ENCODE measurements at places on chromosomes 5 and 9.
A peak's percentile ranks its signal among the peaks of the same experiment; 100 is the strongest.

GRCh38 chr9:116899337-116900006 lies 212.4 kb downstream of the TRIM32 start:
- no peak for DNase-seq

GRCh38 chr9:8484597-8485191 lies 685.1 kb upstream of the DMAC1 start:
- DNase-seq: no peak

DNA sequence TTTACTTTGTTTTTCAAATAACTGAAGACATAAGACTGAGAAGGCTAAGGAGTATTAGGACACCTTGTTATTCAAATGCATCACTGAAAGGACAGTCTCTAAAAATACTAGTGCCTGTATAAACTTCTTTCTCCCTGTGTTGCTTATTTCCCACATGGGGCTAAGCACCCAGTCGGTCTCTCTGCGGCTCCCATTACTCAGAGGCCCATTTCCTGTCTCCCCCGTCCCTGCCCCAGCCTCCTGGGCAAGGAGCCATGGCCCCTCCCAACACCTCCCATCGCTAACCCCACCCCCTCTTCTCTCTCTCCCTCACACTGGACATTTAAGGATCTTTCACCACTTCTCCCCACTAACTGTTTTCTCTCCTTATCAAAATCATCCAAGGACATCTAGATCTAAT lies 81.9 kb downstream of the EBF1 start:
- DNase-seq: no peak

DNA sequence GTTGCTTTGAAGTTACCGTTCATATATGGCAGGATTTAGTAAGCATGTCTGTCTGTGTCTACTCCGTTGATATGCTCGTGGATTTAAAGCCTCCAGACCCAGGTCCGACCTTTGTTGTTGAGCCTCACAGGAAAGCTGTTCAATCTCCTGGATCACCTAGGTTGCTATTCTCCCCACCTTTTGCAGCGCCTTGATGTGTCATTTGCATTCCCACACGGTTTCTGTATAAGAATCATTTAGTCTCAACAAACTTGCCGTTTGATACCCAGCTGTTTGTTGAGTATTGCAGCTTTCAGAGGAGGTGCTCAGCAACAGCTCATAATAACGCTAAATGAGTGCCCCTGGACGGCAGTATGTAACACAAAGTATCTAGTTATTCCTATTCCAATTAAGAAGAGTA lies 1.2 kb upstream of the ADGRV1 start:
- DNase-seq: no peak

GRCh38 chr5:109921735-109922380 lies 232.1 kb downstream of the MAN2A1 start:
- no peak for DNase-seq

- no peak for DNase-seq
Observed at GRCh38 chr9:123003466-123003865, 30.0 kb upstream of the GPR21 start.

DNA sequence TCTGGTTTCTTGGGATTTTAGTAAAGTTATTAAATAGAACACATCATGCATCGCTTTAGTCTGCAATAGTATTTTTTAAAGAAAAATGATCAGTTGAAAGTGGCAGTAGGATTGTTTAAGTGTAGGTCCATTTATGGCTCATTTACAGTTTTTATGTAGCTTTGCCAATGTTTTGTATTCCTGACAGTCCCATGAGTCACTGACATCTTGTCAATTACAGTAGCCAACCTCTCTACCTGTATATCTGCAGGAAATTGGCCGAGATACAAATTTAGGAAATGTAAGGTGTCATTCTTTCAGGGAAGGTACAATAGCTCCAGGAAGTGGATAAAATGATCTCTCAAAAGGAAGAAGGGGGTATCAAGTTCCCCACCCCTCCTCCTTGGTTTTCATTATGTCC lies 47.7 kb upstream of the MTAP start:
- no peak for DNase-seq

- DNase-seq: no peak
Observed at GRCh38 chr5:27854243-27854852, 816.0 kb upstream of the CDH9 start.

- no peak for DNase-seq
Observed at GRCh38 chr5:127942246-127943060, 141.1 kb upstream of the SLC12A2 start.

DNA sequence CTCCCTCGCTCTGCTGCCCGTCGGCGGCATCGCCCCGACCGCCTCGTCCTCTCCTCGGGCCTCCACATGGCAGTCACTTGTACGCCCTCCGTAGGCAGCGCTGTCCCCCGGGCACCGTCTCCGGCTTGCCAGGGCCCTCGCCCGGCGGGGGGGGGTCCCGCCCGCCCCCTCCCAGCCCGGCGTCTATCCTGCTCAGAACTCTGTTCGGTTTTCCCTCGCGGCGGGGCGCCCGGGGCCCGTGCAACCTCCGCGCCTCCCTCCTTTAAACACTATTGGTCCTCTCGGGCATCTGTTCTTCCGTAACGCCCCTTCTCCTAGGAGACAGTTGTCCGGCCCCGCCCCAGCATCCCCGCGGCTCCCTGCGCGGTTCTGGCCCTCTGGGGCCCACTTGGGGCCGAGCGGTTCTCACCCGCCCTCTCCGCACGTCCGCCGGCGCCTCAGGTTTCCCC lies 831 bp downstream of the ODF2 start:
- peak; percentile 81 for DNase-seq

DNA sequence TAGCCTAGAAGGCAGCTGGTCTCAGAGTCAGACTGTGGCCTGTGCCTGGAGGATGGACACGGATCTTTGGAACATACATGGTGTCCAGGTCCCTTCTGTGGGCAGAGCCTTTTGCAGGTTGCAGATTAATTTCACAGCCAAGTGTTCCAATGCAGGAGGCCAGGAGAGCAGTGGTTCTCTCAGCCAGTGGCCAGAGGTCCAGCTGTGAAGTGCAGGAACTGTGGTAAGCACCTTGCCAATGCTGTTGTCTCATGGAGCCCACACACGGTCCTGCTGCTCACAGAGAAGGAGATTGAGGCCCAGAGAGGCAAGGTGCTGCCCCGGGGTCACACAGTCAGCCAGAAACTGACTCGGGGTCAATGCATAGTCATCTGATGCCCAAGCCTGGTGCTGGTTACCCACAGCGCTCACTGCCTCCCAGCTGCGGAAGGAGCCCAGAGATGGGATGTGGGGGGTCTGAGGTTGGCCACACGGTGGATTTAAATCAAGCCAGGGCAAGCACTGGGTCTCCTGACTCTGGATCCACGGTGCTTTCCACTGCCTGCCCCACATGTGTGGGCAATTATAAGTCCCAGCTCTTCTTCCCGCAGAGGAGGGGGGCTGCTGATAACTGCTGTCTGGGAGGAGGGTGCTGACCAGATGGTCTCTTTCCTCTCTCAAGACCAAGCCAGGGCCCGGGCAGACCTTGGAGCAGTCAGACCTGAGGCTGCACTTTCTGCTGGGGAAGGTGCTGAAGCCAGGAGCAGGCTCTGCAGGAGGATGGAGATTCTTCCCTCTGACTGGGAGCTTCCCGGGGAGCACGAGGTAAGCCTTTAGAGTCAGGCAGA lies 2.8 kb downstream of the PDGFRB start:
- DNase-seq: no peak

- DNase-seq: no peak
Observed at GRCh38 chr9:92058723-92059444, 56.3 kb downstream of the SPTLC1 start.

GRCh38 chr9:4258320-4259090 lies 41.4 kb downstream of the GLIS3 start:
- DNase-seq: no peak

GRCh38 chr5:143922718-143923117 lies 110.8 kb downstream of the HMHB1 start:
- no peak for DNase-seq

DNA sequence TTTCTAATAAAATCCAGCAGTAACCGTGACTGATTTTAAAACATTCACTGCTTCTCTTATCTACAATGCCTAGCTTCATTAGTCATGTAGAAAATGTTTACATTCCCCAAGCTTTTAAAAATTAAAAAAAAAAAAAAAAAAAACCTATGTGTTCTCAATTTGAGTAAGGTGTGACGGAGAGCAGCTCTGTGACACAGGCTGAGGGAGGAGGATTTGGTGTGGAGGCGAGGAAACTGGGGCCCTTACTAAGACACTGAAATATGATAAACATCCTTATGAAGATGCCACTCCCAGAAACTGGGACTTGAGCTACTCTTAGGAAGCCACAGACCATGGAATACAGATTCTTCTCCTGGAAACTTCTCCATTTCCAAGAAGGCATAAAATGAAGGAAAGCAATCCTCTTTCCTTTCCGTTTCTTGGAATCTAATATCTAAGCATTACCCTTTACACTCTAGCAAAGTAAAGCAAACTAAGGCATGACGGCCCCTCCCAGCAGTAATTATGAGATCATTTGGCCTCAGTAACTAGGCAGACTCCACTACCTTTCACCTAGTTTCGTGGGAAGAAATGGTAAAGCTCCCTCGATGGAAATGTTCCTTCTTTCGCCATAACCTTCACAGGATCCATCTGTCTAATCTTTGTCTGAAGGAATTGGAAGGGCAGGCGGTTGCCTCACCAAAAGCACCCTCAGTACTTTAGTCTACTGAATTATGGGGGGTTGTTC lies 23.5 kb downstream of the GRAMD2B start:
- no peak for DNase-seq

DNA sequence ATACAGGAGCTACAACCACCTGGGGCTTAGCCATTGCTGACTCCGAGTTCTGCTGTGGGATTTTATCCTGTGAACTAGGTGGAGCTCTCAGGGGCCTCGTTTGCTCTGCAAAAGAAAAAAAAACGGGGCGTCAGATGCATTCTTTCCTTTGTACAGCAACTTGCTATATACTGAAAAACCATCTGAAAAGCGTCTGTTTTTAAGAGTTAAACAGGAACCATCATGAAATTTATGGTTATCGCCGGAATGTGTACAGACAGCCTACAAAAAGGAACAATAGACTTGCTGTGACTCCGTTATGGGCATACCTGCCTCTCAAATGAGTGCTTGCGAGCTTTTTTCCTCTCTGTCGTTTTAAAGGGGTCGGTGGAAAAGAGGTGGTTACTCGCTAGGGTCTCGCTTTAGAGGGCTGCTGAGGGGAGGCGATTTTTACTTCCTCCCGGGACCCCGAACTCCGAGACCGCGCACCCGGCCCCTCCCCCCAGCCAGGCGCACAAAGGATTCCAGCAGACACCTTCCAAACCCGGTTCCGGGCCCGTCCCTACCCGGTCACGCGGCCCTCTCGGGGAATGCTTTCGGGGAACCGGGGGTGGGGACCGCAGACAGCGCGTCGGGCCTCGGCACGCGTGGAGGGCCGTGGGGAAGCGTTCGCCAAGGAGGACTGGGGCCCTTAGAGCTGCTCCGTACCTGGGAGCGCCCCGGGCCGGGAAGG lies 826 bp downstream of the PAIP1 start:
- DNase-seq: peak; percentile 38

GRCh38 chr9:114272739-114273431 lies 50.0 kb upstream of the ORM1 start:
- DNase-seq: no peak

DNA sequence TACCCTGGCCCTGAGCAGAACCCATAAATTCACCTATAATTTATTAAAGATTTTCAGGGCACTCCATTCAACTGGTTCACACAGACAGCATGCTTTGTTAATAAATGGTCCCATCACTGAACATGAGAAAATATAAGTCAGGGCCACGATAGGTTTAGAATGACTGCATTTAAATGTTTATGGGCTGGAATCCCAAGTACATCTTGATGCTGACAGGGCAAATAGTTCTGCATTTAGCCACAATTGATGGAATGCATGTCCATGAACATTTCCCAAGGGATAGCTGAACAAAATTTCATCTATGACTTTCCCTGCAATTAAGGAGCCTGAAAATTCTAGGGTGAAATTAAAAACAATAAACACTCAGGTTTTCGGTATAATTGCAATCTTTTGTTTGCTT lies 124.5 kb downstream of the CAAP1 start:
- no peak for DNase-seq

DNA sequence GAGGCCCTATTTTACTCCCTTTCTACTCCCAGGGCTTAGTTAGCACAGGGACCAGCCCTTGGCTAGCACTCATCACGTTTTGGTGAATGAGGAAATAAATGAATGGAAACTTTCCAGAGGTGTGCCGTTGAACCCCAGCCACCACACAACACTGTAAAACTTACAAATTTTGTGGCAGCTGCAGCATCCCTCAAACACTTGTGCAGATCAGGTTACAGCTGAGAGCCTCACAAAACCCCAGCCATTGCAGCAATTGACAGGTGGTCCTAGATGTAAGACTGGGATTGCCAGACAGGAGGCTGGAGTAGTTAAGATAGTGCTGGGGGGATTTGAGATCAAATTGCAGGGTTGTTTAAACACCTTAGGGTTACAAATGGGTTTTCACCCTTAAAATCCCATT lies 482.2 kb upstream of the KIF2A start:
- no peak for DNase-seq

GRCh38 chr5:34459908-34460307 lies 196.2 kb upstream of the RAI14 start:
- DNase-seq: no peak

- no peak for DNase-seq
Observed at GRCh38 chr5:172325452-172325851, 41.9 kb upstream of the UBTD2 start.

DNA sequence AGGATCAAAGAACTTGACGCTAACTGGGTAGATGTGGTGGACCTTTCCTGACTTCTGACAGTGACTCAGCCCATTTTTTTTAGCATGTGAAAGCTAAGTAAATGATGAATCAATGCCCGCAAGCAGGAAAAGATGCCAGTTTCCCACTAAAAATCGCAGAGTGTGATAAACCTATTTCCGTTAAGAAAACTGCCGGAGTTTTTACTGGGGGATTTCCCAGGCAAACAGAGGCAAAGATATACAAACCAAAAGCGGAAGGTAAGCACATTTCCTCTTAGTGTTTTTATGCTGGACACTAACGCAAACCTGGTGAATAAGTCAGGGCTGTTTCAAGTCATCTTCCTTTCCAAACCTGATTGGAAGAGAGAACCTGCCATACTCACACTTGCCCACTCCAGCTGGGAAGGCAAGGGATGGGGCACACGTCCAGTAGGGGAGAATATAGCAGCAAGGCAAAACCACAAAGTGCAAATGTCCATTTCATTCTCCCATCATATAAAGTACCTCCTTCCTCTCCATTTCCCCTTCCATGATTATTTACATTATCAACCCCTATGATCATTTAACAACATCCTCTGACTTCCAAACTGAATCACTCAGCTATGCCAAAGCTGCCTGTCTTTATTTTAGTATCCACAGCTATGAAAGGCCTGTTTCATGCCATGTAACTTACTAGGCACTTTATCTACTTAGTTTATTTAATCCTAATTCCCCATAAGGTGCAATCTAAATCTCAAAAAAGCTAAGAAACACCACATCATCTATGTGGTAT lies 349.7 kb upstream of the RFX3 start:
- DNase-seq: no peak

- DNase-seq: no peak
Observed at GRCh38 chr9:83196946-83197345, 134.0 kb upstream of the RASEF start.

All from NCI-H510A (cell line).